Inflammatory macrophage (primary cell): ENCODE measurements at places on chromosomes 7 and 10.

DNA sequence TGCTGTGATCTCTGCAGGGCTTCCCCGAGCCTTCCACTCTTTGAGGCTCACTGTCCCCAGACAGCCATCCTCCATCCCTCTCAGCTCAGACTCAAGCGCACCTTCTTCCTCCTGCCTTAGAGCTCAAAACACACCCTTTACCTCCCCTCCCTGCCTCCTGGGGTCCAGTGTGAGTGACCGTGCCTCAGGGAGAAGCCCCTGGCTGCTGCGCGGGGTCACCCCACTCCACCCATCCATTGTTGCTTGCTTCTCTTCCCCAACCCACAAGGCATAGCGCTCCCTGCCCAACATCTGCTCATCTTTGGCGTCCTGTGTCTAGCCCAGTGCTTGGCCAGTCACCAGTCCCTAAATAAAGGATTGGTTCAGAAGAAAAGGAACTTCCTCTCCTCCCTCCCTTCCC, 170.3 kb downstream of the TCERG1L start:
- DNase-seq = no peak

DNA sequence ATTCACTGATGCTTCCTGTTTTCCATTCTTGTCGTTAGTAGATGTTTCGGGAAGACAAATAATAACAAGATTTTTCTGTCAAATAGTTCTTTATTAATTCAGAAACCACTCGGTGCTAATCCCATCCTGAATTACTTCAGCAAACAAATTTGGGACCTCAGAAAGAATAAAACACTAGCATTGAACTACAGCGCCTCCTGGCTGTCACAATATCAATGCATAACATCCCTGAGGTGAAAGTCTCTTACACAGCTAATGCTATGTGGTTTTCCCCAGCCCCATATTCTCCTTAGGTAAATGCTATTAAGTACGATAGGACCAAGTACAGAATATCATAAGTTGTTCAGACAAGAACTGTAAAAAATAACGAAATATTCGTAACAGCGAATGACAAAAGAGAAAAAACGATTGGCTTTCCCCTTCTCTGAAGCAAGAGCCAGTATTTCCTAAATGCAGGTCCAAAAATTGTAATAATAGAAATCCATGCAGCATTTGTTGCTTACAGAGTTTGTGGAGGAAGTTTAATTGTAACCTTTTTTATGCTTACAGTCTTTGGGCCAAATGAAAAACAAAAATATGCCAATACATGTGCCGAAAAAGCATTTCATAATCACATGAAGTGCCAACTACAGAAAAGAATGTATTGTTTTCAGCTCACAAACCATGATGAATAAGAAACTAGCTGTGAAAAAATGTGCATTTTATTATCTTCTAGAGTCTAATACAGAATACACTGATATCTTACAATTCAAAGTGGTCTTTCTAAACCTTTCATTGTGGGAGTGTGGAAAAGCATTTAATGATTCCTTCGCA, 47.3 kb downstream of the MYPN start:
- peak; percentile 64 for DNase-seq

GRCh38 chr10:101008823-101009423, 9.3 kb downstream of the LZTS2 start:
- DNase-seq = no peak

DNA sequence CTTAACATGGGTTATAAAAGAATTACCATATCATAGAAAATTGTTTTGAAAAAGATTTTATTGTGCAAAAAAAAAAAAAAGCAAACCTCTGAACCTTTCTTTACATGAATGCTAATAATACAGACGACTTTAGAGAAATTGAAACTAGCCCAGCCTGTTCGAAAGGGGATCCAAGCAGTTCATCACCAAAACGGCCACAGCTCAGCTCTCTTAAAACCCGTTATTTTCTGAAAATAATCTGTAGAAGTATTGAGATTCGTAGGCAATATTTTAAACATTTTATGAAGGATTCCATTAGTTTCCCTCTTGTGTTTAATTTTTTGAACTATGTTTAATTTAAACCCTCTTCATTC, 9.9 kb upstream of the GSAP start:
- DNase-seq = no peak

DNA sequence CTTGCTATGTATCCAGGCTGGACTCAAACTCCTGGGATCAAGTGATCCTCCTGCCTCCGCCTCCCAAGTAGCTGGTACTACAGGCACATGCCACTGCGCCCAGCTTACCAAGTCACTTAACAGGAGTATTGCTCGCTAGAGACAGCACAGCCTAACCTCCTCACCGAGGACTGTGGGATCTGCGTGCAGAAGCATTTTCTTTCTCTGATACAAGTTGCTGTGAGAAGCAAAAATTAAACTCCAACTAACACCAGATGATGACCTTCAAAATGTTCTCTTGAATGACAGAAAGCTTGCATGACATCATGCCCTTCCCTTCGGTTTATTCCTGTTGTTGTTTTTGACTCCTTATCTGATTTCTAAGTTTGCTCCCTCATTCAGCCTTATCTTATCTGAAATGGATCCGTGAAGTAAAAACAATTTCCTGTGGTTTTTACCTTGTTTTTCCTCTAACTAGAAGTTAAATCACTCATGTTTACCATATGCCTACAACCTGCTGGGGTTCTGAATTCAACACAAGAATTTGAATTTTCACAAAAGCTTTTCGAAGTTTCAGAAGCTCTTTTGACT, 94.4 kb upstream of the KIF5B start:
- no peak for DNase-seq

- DNase-seq = no peak
These were observed 65.0 kb downstream of the ANKRD7 start for GRCh38 chr7:118289476-118289875.

DNA sequence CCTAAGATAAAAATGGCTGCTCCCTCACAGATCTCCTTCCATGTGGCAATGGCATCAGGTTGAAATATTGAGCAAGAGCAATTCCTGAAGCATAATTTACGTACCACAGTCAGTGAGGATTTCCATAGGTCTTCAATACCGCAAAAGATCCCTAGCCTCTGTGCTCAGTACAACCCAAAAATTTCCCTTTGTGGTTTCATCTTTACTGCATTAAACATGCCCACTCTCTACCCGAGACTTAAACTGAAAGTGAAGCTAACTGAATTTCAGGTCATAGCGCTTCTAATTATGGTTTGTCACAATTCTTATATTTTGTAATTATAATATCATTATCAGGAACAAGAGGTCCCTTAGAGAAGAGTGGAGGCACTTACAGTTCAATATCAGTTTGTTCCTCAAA, 1071.1 kb downstream of the XPNPEP1 start:
- DNase-seq = no peak

DNA sequence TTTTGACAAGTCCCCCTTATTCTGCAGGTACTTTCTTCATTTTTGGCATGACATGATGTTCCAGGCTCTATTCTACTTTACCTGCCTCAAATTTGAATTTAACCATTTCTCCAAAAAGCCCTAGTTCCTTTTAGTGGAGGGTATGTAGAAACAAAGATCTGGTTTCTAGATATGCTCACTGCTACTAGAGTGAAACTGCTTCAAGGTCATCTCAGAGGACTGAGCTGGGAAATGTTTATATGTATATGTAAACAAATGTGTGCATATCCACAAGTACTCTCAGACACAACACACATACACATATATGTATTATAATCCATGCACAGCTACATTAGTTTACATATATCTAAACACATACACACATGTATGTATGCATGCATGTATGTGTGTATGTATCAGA, 69.1 kb downstream of the ICA1 start:
- DNase-seq = no peak

- no peak for DNase-seq
These were observed 1.3 kb downstream of the C10orf95 start for GRCh38 chr10:102450124-102450373.

DNA sequence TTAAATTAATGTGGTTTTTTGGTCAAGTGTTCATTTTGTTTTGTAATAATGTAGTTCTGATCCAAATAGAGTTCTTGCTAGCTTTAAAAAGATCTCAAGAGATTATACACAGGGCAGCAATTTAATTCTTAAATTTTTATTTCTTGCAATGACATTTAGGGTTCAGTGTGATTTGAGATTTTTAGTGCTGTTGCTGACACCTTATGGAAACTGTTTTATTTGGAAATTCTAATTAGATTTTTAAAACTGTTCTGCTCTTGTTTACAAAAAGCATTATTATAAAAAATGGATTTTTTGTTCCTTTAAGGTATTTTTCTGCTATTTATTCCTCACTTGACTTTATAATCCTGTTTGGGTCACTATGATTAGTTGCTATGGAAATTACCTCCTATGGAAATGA, 72.1 kb downstream of the RTKN2 start:
- no peak for DNase-seq

GRCh38 chr7:5211730-5212482, 21.9 kb downstream of the WIPI2 start:
- DNase-seq = no peak

GRCh38 chr10:12628153-12628552, 278.8 kb downstream of the CAMK1D start:
- no peak for DNase-seq
